ENCODE measurements at places on chromosomes 2 and 18. TPM values are rescaled to one million over a fixed set of nuclear protein-coding genes. Genes with fewer than 3 reads are reported as not detected.

Gene DCDC2C
- total RNA-seq, result not detected

GRCh38 chr2:212282671-212283261, 255.8 kb downstream of the ERBB4 start:
- no peak overlapping the region for H3K4me3 ChIP-seq
- no peaks in the 10 kb centered on the region for H3K27me3 ChIP-seq
- H3K27ac ChIP-seq, result no peak overlapping the region
- no peaks in the 10 kb centered on the region for H3K36me3 ChIP-seq
- DNase-seq, result no peak

- DNase-seq, result no peak
- no peaks in the 10 kb centered on the region for H3K27me3 ChIP-seq
- no peak overlapping the region for H3K4me3 ChIP-seq
- no peak overlapping the region for H3K27ac ChIP-seq
- H3K36me3 ChIP-seq, result peaks cover 9% of the 10 kb centered on the region
- no peaks in the 10 kb centered on the region for H3K4me1 ChIP-seq
Observed at GRCh38 chr2:196125596-196125995, 45.8 kb downstream of the STK17B start.

- no peaks in the 10 kb centered on the region for H3K4me1 ChIP-seq
- peak overlapping the region; percentile 59 for H3K4me3 ChIP-seq
- DNase-seq, result no peak
Observed at GRCh38 chr2:33859811-33860461, 260.8 kb upstream of the FAM98A start.

- H3K27ac ChIP-seq, result no peak overlapping the region
- no peak overlapping the region for H3K4me3 ChIP-seq
- H3K27me3 ChIP-seq, result no peaks in the 10 kb centered on the region
- no peaks in the 10 kb centered on the region for H3K4me1 ChIP-seq
- peaks cover 3% of the 10 kb centered on the region for H3K36me3 ChIP-seq
Observed at GRCh38 chr2:18312818-18313217, 247.6 kb downstream of the RDH14 start.

DNA sequence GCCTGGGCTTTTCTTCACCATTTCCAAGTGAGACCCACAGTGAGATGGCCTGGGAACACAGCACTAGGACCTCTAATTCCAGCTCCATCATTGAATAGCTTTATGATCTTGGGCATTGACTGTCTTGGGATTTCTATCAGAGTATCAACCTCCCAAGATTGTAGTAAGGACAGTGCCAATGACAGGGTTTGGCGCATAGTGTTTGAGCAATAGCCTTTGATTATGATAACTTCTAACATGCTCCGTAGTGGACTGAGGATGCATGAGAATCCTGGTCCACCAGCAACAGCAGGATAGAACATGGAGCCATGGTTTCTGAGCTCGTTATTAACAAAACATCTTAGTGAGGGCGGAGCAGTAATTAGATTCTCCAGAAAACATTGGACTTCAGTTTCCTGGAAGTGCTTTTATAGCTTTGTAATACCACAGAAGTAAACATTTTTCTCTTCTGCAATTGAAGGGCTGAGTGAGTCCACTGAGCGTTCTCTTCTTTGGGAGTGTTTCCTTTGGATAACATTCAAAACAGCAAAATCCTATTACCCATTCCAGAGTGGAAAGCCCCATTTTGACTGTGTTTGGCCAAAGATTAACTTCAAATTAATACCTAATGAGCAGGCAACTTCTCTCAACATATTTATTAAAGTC, 63.7 kb downstream of the IL1R2 start:
- H3K27ac ChIP-seq, result no peak overlapping the region
- H3K4me3 ChIP-seq, result no peak overlapping the region
- H3K27me3 ChIP-seq, result peaks cover 11% of the 10 kb centered on the region
- H3K4me1 ChIP-seq, result peaks cover 62% of the 10 kb centered on the region
- DNase-seq, result no peak

Gene ZNF397
- 22.4 TPM for total RNA-seq

Measured in activated T-cell treated with anti-CD3 and anti-CD28 coated beads, Interleukin-2, amount 50 U/mL, for 72 hours (primary cell).